ENCODE measurements at places on chromosomes 12 and 14.

- DNase-seq, result no peak
These were observed 64.6 kb downstream of the C14orf132 start for GRCh38 chr14:96103560-96104460.

- DNase-seq, result no peak
These were observed 29.0 kb downstream of the CCDC60 start for GRCh38 chr12:119363490-119363889.

DNA sequence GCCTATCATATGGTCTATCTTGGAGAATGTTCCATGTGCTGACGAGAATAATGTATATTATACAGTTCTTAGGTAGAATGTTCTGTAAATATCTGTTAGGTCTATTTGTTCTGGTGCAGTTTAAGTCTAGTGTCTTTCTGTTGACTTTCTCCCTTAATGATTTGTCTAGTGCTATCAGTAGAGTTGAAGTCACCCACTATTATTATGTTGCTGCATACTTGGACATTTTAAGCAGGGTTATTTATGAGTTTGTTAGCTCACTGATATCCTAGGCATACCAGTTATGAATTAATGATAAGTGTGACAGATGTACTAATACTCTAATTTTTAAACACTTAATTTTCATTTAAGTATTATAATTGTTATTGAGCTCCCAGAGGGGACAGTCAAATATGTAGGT lies 292.5 kb downstream of the AKAP6 start:
- DNase-seq, result no peak

DNA sequence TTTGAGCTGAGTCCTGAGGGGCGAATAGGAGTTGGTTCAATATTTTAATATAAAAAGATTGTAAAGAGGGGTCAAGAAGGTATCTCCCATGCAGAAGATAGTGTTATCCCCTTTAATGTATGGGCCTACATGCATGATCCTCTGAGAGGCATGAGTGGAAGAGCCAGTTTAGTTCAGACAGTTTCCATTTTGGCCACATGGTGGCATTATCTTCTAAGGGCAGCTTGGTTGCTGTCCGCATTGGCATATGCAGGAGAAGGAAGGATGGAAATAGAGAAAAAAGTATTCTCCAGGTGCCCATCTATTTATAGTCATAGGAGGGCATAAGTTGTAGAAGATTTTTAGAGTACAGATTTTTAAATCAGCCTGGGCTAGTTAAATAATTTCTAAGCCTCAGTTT lies 5.4 kb downstream of the SAMD4A start:
- DNase-seq, result no peak

DNA sequence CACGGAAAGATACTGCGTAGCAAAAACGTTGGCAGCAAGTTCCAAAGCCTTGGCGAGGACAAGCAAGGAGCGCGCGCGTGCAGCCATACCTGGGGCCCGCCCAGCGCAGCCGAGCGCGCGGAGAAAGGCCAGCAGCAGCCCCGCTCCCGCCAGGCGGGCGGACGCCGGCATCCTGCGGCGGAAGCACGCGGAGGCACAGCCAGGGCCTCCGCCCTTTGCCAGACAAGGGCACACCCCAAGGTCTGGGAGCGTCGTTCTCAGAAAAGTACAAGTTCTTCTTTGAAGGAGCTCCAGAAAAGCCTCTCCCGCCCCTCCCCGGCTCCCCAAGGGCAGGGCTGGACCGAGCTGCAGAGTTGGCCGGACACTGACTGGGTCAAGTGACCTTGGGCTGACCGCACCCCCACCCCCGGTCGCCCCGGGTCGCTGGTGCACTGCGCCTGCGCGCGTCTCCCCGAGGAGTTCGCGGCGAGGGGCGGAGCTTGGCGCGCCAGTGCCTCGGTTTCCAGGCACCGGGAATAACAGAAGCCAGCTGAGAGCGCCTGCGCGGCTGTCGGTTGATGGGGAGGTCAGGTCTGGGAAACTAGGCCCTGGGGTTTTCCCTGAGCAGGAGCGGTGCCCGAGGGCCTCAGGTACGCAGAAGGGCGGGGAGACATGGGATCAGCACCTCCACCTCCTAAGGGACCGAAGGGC lies at the start of gene ZC2HC1C:
Gene ZC2HC1C (plus strand): TSS at position 521 of the 690 bp plus-strand sequence. CDS start 933 bp downstream, outside the sequence.
- DNase-seq, result peak; percentile 85

- peak; percentile 55 for DNase-seq
These were observed 22.3 kb downstream of the GALNT6 start for GRCh38 chr12:51368640-51369517.

- no peak for DNase-seq
These were observed 48.2 kb downstream of the CPSF6 start for GRCh38 chr12:69287556-69287955.

GRCh38 chr12:61891632-61892031 lies 368.6 kb upstream of the USP15 start:
- no peak for DNase-seq

GRCh38 chr12:29644536-29645162 lies 139.1 kb downstream of the TMTC1 start:
- DNase-seq, result no peak

GRCh38 chr12:83904175-83904574 lies 1008.4 kb downstream of the SLC6A15 start:
- no peak for DNase-seq

DNA sequence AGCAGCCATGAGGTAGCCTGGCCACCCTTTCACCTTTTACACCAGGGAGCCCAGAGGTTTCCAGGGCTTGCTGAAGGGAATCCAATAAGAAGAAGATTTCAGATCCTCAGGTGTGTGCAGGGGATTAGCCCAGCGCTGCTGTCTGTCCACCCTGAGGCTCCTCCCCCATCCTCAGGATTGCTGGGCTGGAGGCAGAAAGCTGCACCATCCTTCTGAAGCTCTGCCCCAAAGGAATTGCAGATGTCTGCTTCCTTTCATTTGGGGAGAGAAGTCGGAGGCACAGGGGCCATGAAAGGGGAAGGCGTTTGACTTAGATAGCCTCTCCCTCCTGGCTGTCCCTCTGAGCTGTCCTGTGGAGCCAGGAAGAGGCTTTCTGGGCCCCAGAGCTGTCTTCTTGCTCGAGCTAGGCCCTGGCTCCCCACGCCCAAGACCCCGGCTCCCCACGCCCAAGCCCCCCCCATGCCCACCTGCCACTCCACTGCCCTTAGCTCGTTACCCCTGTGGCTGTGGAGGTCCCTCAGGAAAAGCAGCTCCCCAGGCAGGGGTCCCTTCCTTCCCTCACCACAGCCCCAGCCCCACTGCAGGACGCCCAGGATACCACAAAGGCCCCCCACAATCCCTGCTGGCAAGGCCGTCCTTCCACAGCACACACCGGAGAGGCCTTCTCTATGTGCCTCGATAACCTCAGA lies 359.0 kb downstream of the CACNA1C start:
- DNase-seq, result no peak

- peak; percentile 84 for DNase-seq
These were observed 131.8 kb upstream of the EEA1 start for GRCh38 chr12:93060666-93061472.

DNA sequence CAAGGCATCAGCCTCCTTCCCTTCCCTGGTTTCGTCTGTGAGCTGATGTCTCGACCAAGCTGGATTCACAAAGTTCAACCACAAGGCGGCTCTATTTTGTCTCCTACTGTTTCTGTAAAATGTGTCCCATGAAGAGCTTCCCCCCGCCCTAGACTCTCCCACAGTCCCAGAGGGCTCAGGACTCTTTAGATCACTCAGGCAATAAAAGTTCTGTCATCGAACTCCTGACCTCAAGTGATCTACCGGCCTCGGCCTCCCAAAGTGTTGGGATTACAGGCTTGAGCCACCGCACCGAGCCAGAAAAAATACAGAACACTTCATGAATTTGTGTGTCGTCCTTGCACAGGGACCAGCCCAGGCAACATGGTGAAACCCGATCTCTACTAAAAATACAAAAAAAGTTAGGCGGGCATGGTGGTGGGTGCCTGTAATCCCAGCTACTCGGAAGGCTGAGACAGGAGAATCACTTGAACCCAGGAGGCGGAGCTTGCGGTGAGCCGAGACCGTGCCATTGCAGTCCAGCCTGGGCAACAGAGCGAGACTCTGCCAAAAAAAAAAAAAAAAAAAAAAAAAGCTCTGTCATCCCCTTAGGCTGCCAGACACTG lies 149.4 kb downstream of the BCL11B start:
- DNase-seq, result no peak

DNA sequence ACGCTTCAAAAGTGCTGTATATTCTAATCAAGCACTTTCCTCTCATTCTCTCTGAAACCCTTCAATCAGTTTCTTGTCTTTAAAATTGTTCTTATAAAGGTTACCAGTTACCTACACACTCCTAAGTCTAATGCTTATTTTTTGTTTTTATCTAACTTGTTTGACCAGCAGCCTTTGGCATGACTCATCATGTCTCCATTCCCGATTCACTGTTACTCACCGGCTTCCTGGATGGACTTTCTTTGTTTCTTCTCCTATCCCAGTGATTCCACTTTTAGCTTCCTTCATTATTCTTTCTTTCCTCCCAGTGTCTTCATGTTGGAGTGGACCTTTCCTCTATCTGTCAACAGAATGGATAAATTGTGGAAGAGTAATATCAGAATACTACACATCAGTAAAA lies 368.6 kb upstream of the CCDC196 start:
- DNase-seq, result peak; percentile 67

- DNase-seq, result peak; percentile 33
These were observed 335.6 kb downstream of the SYT1 start for GRCh38 chr12:79200176-79200575.

DNA sequence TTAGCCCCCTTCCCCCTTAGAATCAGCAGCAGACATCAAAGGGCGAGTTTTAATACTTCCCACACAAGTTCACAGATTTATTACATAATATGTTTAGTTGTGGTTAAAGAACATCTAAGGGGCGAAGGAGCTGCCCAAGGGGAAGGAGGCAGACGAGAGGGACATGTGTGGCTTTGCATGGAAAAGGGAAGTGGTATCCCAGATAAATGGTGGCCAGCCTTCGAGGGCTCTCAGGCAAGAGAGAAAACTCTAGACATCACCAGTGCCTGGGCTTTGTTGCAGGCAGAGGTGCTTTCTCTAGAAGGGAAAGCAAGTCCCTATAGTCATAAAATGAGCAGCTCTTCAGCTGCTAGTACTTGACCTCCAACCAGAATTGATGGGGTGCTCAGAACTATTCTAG lies 121.2 kb downstream of the CACNA1C start:
- no peak for DNase-seq

GRCh38 chr14:49303946-49304516 lies 282.1 kb downstream of the RPS29 start:
- DNase-seq, result peak; percentile 37

DNA sequence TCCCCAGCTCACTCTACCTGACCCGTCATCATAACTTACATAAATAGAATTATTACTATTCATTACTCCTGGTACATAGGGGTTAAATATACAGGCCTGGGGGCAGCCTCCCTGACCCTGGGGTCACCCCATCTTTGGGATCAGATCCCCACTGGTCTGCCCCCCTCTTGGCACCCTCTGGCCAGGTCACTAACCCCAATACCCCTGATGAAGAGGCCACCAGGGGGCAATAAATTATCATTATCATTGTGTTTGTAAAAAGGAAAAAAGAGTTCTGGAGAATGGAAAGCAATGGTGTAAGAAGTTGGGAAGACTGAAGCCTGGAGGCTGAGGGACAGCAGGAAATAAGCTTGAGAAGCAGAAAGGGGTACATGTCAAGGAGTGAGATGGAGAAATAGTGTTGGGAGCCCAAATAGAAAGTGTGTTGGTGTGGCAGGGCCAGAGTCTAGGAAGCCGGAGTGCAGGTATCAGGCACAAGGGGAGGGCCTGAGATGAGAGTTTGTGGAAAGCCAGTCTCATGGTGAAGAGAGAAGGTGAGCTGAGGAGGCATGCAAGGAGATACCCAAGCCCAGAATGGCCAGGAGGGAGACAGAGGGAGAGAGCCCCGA lies 6.1 kb upstream of the AAAS start:
- DNase-seq, result no peak

DNA sequence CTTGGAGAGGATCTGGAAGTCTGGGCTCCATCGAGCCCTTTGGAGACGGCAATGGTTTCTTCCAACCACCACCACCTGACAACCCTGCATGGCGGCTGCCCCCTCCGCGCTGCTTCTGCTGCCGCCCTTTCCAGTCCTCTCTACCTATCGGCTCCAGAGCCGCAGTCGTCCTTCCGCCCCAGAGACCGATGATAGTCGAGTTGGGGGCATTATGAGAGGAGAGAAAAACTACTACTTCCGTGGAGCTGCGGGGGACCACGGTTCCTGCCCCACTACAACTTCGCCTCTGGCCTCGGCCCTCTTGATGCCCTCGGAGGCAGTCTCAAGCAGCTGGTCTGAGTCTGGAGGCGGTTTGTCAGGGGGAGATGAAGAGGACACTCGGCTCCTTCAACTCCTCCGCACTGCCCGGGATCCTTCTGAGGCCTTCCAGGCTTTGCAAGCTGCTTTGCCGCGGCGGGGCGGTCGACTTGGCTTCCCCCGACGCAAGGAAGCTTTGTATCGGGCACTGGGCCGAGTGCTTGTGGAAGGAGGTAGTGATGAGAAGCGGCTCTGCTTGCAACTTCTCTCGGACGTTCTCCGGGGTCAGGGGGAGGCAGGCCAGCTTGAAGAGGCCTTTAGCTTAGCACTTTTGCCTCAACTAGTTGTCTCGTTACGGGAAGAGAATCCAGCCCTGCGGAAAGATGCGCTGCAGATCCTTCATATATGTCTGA lies 499 bp downstream of the TOGARAM1 start:
- peak; percentile 58 for DNase-seq

DNA sequence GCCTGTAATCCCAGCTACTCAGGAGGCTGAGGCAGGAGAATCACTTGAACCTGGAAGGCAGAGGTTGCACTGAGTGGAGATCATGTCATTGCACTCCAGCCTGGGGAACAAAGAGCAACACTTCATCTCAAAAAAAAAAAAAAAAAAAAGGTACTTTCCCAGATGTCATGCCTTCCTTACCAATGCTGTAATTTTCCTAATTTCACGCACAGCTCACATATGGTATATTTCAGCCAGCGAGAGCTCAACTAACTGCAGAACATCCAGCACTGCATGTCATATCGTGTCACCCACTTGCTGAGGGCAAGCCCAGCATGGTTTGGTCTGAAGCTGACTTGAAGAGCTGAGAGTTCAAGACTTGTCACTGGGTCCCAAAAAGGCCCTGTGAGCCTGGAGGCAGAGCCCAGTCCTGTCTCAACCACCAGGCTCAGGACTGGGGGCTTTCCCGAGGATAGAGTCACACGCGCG lies 29.0 kb downstream of the NFKBIA start:
- DNase-seq, result no peak

DNA sequence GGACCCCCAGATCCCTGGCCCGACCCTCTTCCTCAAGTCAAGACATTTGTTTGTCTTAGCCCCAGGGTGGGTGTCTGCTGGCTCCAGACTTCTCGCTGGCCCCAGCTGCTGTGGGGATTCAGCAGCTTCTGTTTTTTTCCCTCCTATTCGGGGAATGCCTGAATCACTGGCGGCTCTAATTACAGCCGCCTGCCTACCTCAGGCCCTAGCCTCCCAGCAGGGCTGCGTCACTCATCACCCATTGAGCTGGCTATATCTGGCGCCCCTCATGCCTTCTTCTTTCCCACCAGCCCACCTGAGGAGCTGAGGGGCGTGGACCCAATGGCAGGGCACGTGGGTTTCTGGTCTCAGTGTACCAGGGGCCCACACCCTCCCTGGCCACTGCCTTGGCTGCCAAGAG lies 10.1 kb downstream of the KRT80 start:
- DNase-seq, result peak; percentile 92

GRCh38 chr14:93909429-93910128 lies 17.6 kb upstream of the FAM181A start:
- DNase-seq, result no peak
